ENCODE measurements at places on chromosomes 5 and 9. TPM values are rescaled to one million over a fixed set of nuclear protein-coding genes. Genes with fewer than 3 reads are reported as not detected.

Gene OTP
- total RNA-seq: 0.19 TPM

Gene PRRT1B
- total RNA-seq: not detected

Gene ST8SIA4
- 44.5 TPM for total RNA-seq

DNA sequence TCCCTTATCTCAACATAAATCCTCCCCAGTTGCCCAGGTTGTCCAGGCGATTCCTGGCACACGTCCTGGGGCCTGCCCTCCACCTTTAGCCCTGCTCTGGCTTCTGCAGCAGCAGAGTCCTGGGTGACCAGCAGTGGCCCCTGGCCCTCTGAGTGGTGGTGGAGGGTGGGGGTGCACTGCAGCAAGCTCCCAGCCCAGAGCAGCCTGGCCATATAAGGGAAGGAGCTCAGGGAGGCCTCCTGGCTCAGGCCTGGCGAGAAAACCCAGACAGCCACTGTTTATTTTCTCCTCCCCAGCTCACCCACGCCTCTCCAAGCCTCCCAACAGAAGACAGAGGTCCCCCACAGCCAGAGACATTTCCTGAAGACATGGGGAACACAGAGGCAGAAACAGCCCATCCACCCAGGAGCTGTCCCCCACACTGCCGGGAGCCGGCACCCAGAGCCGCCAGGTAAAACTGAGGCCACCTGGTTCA lies 44.7 kb upstream of the IL17B start:
- H3K4me3 ChIP-seq: no peak overlapping the region
- H3K36me3 ChIP-seq: no peaks in the 10 kb centered on the region
- H3K27me3 ChIP-seq: no peaks in the 10 kb centered on the region
- DNase-seq: no peak
- H3K4me1 ChIP-seq: peaks cover 4% of the 10 kb centered on the region
- H3K27ac ChIP-seq: no peak overlapping the region

DNA sequence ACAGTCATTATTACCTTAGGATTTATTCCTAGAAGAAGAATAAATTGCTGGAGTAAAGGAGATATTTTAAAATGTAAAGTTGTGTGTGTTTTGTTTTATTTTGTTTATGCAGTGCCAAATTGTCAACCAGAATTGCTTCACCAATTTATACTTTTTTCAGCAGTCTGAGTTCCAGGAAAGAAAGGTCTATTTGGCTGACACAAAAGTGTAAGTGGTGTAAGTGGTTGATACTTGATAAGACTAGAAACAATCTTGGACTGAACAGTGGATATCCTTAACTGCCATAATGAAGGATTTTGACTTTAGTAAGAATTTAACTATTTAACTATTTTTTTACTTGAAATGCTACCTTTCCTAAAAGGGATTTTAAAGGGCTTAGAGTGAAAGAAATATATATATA lies 37.7 kb downstream of the TYRP1 start:
- H3K36me3 ChIP-seq: no peaks in the 10 kb centered on the region
- no peak for DNase-seq
- no peaks in the 10 kb centered on the region for H3K4me1 ChIP-seq
- no peaks in the 10 kb centered on the region for H3K27me3 ChIP-seq

- no peak for DNase-seq
- no peaks in the 10 kb centered on the region for H3K4me1 ChIP-seq
- no peak overlapping the region for H3K27ac ChIP-seq
- H3K27me3 ChIP-seq: no peaks in the 10 kb centered on the region
- H3K4me3 ChIP-seq: no peak overlapping the region
Observed at GRCh38 chr5:131682826-131683225, 47.8 kb upstream of the RAPGEF6 start.

DNA sequence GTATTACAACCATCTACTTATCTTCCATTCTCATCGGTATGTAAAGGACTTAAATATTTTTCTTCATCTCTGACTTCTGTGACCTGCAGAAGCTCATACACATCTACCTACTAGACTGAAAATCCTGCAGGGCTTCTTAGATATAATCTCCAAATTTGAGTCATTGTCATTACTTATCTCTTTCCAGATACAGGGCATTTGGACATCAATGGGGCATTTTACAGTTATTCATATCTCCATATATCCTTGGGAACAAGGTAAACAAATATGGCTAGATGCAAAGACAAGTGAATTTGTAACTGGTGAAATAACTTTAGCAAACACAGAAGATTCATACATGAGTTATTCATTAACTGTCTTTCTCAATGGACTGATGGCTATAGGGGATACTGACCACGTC lies 37.7 kb upstream of the IL7R start:
- no peaks in the 10 kb centered on the region for H3K27me3 ChIP-seq
- H3K4me3 ChIP-seq: peak overlapping the region; percentile 79
- H3K4me1 ChIP-seq: peaks cover 62% of the 10 kb centered on the region
- H3K27ac ChIP-seq: peak overlapping the region; percentile 92
- DNase-seq: no peak

- H3K4me1 ChIP-seq: no peaks in the 10 kb centered on the region
- no peak overlapping the region for H3K4me3 ChIP-seq
- H3K27me3 ChIP-seq: no peaks in the 10 kb centered on the region
- no peaks in the 10 kb centered on the region for H3K36me3 ChIP-seq
- no peak for DNase-seq
- no peak overlapping the region for H3K27ac ChIP-seq
Observed at GRCh38 chr5:167295681-167296005, 995.8 kb upstream of the WWC1 start.

Data from activated T-cell treated with anti-CD3 and anti-CD28 coated beads, Interleukin-2, amount 50 U/mL, for 72 hours (primary cell).